ENCODE measurements at places on chromosomes 2 and 18. TPM values are rescaled to one million over a fixed set of nuclear protein-coding genes. Genes with fewer than 3 reads are reported as not detected.

The SERPINB11 gene
- polyA plus RNA-seq, result not detected

- no peak for DNase-seq
Measured at GRCh38 chr18:41703744-41704530, 251.1 kb upstream of the PIK3C3 start.

DNA sequence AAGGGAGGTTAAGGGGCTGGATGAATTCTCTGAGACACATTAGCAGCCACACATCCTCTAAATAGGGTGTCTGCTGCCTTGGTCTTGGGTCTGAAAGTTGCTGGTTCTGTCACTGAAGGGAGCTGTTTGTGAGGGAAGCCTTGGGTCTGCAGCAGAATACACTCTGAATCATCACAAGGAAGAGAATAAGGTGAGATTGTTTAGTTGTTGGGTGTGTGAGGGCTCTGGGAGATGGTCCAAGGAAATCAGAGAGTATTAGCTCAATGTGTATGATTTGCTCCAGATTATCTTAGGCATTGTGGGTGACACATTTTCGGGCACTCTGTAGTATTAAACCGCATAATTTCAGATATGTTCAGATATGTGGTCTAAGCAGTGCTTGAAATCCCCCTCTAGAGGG lies 548.5 kb downstream of the SLC4A3 start:
- DNase-seq, result no peak

- no peak for DNase-seq
Measured at GRCh38 chr2:38754049-38754448, 2.9 kb upstream of the SRSF7 start.

- no peak for DNase-seq
Measured at GRCh38 chr2:232498452-232498851, 10.8 kb upstream of the ECEL1 start.

DNA sequence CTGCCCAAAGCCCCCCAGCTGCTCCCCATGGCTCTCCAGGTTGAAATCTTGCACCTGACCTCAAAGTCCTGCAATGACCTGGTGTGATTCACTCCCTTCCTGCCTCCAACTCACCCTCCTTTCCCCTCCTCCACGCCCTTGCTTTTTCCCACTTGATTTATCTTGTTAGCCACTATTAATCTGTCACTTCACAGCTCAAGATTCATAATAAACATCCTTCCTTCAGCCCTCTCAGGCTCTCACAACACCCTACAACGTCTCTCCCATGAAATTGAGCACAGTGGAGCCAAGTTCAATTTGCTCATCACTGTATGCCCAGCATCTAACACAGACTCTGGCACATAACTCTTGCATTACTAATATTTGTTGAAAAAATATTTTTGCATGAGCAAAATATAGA lies 85.6 kb upstream of the SLC35G4 start:
- DNase-seq, result peak; percentile 43

DNA sequence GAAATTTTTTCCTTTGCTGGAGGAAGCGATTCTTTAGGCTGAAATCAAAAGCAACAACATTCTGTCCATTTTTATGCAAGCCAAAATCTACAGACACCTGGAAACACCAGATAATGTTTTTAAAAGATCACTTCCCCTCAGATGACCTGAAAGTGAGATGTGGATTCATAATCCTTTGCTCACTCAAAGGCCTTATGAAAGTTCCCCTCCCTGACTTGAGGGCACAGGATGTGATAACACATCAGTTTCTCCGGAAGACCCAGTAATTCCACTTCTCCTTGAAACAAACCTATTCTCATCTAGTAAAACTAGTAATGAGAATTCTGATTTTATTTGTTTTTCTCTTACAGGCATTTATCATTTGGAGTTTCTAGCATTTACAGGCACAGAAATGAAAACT lies 218.3 kb upstream of the RND3 start:
- no peak for DNase-seq

- no peak for DNase-seq
Measured at GRCh38 chr18:13623871-13624270, 102.5 kb downstream of the FAM210A start.

GRCh38 chr2:62227386-62228075 lies 31.6 kb downstream of the B3GNT2 start:
- DNase-seq, result no peak

GRCh38 chr2:112639936-112640335 lies 5.8 kb upstream of the SLC20A1 start:
- no peak for DNase-seq

The TCF23 gene
- polyA plus RNA-seq, result 0.62 TPM

The RGPD4 gene
- not detected for polyA plus RNA-seq

- peak; percentile 19 for DNase-seq
Measured at GRCh38 chr2:58762176-58762781, 521.2 kb upstream of the FANCL start.

- no peak for DNase-seq
Measured at GRCh38 chr18:27996801-27997272, 180.1 kb downstream of the CDH2 start.

GRCh38 chr2:37645362-37645761 lies 26.1 kb downstream of the CDC42EP3 start:
- DNase-seq, result no peak

DNA sequence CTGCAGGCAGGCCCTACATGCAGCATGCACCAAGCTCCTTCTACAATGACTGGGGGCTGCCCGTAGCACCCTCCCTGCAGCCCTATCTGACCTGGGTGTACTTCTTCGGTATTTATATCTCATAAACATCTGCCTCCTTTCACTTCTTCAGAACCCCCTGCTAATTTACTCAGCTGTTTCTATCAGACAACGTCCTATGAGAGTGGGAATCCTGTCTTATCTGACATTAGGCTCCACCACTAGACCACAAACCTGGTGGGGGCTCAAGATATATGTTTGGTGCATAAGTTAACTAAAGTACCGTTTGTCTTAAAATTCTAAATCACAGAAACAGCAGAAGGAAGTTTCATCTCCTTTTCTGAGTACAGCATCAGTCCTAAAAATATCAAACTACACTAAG lies 10.6 kb downstream of the HSBP1L1 start:
- no peak for DNase-seq

The REG1B gene
- not detected for polyA plus RNA-seq

The ERMN gene
- polyA plus RNA-seq, result 0.24 TPM

The SIX3 gene
- not detected for polyA plus RNA-seq

- DNase-seq, result no peak
Measured at GRCh38 chr18:35573531-35573930, 8.0 kb upstream of the GALNT1 start.

DNA sequence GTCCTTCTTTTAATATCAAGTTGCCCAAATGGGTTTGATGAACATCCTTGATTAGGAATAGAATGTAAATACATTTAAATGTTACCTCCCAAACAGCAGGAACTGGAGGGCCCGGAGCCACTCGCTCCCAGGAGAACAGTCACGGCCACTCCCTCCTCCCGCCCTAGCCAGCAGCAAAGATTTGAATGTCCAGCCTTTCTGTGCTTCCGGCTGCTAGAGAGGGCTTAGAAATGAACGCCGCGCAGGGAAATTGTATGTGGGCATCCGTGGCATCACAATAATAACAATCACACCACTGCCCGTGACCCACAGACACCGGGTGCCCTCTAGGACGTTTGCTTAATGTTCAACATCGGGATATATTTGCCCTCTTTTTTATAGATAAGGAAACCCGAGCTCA lies 164.9 kb upstream of the SALL3 start:
- no peak for DNase-seq

GRCh38 chr2:8193686-8194615 lies 487.9 kb upstream of the ID2 start:
- DNase-seq, result no peak

The ATP6V1C2 gene
- polyA plus RNA-seq, result 7.3 TPM

GRCh38 chr2:41880561-41881243 lies 167.1 kb upstream of the PKDCC start:
- no peak for DNase-seq

DNA sequence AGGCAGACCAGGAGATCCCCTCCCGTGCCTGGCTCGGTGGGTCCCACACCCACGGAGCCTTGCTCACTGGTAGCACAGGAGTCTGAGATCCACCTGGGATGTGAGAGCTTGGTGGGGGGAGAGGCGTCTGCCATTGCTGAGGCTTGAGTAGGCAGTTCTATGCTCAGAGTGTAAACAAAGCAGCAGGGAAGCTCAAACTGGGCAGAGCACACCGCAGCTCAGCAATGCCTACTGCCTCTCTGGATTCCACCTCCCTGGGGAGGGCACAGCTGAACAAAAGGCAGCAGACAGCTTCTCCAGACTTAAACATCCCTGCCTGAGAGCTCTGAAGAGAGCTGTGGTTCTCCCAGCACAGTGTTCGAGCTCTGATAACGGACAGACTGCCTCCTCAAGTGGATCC lies 85.1 kb downstream of the UGP2 start:
- DNase-seq, result no peak

DNA sequence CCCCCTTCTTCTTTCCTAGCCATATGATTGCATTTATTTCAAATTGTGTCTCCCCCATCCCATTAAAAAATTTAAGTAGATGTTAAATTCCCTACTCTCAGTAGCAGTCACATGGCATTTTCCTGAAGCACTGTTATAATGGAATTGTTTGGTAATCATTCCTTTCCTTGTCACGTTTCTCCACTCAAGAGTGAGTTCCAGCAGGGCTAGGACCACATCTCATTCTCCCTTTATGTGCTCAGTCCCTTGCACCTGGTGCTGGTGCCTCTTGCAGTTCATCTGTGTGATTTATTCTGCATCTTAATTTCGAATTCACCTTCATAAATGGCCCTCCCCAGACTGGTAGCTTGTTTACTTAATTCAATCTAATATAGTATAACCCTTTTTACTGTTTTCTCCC lies 70.3 kb upstream of the NOSTRIN start:
- no peak for DNase-seq

DNA sequence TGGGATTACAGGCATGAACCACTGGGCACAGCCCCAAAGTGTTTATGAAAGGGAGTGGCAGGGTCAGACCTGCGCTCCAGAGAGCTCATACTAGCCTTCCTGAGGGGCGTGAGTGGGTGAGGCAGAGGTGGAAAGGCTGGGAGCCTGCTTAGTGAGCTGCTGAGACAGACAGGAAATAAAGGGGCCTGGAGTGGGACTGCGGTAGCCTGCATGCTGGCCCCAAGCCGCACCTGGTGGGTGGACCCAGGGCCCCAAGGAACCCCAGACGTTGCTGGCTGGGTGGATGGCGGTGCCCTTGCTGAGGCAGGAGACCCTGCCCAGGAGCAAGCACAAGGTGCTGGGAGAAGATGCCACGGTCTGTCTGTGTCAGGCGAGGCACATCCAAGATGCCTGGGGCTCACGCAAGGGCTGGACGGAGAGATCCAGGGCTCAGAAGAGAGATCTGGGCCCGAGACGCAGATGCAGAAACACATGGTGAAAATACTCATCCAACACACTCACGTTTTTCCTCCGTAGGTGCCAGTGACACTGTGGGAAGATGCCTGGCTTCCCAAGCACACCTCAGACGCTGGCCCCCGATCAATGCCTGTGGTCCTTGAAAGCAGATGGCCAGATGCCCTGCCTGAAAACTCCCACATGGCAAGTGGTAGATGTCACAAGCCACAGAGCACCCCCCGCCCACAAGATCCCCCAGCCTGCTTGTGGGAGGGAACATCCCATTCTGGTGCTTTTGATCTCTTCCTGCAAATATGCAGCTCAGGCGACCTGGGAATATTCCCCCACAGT lies 151.1 kb downstream of the GLI2 start:
- DNase-seq, result no peak

All from right renal cortex interstitium (tissue), 3 donors.